AML-193 (cell line): ENCODE measurements at places on chromosomes 1 and 21.

DNA sequence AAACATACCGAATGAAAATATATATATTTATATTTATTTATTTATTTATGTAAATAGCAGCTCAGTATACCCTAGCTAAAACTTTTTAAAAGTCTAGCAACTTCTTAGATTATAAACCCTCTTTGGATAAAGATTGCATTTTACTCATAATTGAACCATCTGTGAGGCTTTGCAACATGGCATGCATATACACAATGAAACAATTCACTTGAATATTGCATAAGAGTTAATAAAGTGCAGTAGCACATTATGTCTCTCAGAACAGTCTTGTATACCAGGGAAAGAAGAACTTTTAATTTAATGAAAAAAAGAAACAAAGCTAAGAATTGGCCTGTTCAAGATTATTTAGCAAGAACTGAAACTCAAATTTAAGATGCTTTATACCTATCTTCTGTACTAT is 1363.9 kb upstream of the ADGRL2 start:
- no peak for DNase-seq

DNA sequence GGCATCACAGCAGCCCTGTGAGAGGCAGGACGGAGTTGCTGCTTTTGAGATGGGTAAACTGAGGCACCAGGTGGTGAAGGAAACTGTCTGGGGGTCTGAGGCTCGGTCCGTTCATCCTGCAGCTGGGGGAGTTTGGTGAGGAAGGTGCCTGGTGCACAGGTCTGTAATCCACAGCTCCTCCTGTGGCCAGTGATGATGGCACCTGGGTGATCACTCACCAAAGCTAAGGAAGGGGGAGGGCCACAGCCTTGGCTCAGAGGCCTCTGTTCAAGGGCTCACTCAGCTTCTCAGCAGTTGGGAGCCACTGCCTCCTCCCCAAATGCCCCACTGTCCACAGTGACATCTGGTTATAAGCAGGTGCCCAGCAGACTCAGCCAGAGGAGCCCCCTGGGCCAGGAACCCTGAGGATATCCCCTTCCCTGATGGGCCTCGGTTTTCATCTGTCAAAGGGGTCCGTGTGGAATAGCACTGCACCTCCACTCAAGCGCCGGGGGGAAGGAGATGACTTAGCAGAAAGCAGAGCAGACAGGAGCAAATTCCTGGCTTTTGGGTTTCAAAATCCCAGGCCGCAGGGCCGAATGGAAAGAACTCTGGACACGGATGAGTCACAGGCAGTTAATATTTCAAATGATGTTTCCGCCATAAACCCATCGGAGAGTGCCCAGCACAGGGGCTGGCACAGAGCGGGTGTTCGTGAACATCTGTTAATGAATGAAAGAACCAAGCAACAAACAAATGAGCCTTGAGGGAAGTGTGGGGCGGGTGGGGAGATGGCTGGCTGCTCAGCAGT is 82.8 kb downstream of the DMRTB1 start:
- no peak for DNase-seq

DNA sequence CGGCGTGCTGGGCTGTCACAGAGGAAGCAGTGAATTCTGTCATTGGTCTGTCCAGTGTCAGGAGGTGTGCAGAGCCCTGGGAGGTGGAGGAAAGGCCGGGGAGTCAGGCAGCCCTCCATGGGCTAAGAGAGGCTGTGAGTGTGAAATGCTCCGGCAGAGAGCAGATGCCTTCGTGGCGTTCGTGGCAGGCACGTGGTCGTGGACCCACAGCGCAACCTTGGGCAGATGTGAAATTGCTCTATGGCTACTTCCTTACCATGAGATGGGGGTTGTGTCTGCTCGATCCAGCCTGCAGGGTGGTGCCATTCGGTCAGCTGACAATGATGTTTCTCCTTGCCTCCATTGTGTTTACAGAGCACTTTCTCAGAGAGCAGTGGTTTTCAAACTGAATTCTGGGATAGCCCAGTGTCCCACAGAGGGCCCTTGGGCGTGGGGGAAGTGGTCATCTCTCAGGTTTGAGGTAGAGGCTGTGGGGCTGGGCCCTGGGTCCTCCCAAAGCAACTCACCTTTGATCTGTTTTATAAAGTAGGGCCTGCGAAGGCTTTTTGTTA is 27.9 kb downstream of the TNFRSF1B start:
- DNase-seq: no peak

- no peak for DNase-seq
Measured at GRCh38 chr1:117096951-117097408, 24.6 kb downstream of the TRIM45 start.

GRCh38 chr1:84330125-84330984 is 28.8 kb downstream of the SAMD13 start:
- no peak for DNase-seq

DNA sequence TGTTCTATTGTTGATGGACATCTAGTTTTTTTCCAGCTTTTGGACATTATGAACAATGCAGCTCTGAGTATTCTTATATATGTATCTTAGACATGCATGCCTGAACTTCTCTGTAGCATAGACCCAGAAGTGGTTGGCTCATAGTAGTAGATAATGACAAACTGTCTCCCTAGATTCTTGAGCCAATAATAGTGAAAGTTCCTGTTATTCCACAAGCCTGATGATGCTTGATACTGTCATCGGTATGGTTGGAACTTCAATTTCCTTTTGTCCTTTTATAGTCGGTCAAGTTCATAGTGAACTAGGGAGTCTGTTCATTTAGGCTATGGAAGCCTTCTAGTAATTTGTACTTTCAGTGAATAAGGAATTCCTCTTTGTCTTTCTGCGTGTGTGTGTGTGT is 56.8 kb downstream of the MTR start:
- no peak for DNase-seq

GRCh38 chr1:17587693-17588047 is 48.2 kb downstream of the ARHGEF10L start:
- DNase-seq: no peak

- no peak for DNase-seq
Measured at GRCh38 chr1:239392271-239392670, 5.9 kb downstream of the CHRM3 start.

DNA sequence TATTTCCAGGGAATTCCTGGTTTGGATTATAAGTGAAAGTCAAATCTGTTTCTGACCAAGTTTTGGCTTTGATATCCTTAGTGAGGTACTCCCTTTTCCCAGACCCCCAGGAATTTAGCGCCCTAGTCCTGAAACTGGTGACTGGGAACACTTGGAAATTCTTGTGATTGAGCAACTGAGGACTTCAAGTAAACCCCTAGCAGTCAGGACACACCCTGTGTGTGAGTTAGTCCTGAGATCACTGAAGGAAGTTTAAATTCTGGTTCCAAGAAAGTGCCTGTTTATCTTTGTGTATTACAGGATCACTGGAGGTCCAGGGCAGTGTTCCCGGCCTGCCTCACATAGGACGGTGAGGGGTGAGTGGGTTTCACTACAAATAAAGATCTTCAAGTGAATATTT is 95.1 kb upstream of the F3 start:
- DNase-seq: no peak
